ENCODE measurements at places on chromosomes 2 and 18. TPM values are rescaled to one million over a fixed set of nuclear protein-coding genes. Genes with fewer than 3 reads are reported as not detected.

- no peak for DNase-seq
Measured at GRCh38 chr2:218162814-218163213, 3.9 kb downstream of the CXCR1 start.

DNA sequence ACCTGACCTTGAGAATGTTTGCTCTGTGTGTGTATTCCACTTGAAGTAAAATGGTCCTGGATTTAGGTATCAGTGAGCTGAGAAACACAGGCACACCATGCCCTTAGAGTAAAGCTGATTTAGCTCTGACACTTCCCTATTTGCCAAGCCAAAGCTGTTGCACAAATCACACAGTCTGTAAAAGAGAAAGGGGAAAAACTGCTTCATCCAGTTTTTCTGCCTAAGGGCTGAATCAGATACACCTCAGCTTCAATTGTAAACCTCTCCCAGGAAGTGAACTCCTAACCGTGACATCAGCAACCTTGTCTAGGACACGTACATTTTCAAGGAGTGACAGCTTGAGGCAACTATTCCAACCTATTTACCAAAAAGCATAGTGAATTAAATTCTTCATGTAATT lies 150.4 kb downstream of the NR4A2 start:
- DNase-seq = peak; percentile 85

DNA sequence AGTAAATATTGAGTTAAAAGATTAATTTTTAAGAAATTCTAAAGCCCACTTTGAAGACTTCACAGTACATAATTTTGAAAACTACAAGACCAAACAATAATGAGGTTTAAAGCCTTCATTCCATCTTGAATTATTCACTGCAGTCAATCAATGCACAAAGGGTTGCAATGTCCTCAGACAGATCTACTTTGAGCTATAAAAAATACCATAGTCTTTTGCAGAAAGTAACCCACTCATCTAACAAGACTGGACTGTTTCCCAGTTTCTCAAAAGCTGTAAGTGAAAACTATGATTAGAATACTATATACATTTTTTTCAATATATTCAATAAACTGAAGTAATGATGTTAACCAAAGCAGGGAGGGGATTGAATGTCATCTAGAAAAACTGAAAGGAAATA lies 10.2 kb upstream of the RBM43 start:
- no peak for DNase-seq

DNA sequence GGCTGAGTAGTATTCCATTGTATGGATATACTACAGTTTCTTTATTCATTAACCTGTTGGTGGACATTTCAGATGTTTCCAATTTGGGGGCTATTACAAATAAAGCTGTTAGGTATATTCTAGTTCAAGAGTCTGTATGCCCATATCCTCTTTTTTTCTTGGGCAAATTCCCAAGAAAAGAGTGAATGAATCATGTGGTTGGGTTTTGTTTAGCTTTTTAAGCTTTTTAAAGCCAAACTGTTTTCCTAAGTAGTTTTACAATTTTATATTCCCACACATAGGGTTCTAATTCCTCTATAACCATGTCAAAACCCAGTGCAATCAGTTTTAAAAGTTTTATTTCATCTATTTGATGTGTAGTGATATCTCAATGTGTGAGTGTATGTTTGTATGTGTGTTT lies 44.9 kb upstream of the BAZ2B start:
- DNase-seq = no peak

DNA sequence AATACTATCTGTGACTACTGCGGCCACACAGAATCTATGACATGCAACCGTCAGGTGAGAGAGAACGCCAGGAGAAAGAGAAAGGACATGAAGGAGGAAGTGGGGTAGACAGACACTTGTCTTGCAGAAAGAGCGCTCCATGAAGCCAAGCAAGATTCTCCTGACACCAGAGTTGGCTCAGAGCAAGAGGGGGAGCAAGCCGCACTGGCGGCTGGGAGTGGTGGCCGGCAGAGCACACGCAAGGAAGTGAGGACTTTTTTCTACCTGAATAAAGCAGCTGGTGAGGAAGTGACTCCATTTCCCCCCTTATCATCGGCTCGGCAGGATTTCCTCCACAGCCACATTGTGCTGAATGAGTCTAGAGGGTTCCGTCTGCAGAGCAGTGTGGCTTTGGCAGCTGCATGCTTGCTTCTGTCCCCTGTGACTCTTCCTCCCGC lies 181.6 kb downstream of the BCL2 start:
- DNase-seq = no peak

GRCh38 chr2:101113441-101114267 lies 37.5 kb downstream of the TBC1D8 start:
- DNase-seq = peak; percentile 81

- peak; percentile 88 for DNase-seq
Measured at GRCh38 chr2:188811522-188811921, 162.7 kb upstream of the COL3A1 start.

- no peak for DNase-seq
Measured at GRCh38 chr2:43791035-43791765, 17.4 kb downstream of the DYNC2LI1 start.

GRCh38 chr18:51010218-51010617 lies 19.8 kb upstream of the SMAD4 start:
- no peak for DNase-seq

GRCh38 chr2:64586883-64587481 lies 62.9 kb downstream of the AFTPH start:
- peak; percentile 76 for DNase-seq

The ANKRD30BL gene
- 1.7 TPM for total RNA-seq

The TM4SF20 gene
- 2.4 TPM for total RNA-seq

The CABYR gene
- total RNA-seq = 5.8 TPM

The DOK6 gene
- 13.7 TPM for total RNA-seq

The SALL3 gene
- total RNA-seq = 0.96 TPM

The BMP10 gene
- total RNA-seq = 0.48 TPM

The MARCO gene
- not detected for total RNA-seq

The WNT10A gene
- total RNA-seq = 3.6 TPM

The DSG1 gene
- total RNA-seq = 26.5 TPM

The TMEM163 gene
- 3.4 TPM for total RNA-seq

The EMILIN2 gene
- total RNA-seq = 26.5 TPM

The RAMP1 gene
- total RNA-seq = 11.8 TPM
